ENCODE measurements at places on chromosomes 5 and 9.
A peak's percentile ranks its signal among the peaks of the same experiment; 100 is the strongest.

GRCh38 chr5:88883059-88883835, at the start of gene MEF2C:
MEF2C (minus strand) TSS chr5:88883184; CDS start chr5:88823788, 59,396 bp downstream.
- DNase-seq = peak; percentile 66

- DNase-seq = no peak
Measured at GRCh38 chr5:76679231-76679630, 36.7 kb upstream of the F2R start.

DNA sequence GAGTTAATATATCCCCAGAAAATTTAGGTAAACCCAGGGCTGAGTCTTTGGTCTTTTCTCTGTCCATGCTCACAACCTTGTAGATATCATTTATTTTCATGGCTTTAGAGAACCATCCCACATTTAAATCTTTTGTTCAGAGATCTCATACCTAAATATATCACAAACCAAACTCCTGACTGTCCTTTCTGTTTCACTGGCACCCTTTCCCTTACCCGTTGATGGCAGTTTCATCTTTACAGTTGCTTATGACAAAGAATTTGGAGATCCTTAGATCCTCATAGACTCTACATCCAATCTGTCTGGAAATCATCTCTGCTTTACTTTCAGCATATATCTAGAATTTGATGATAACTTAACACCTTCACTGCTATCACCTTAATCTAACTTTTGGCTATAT, 19.2 kb downstream of the RNF180 start:
- DNase-seq = no peak

DNA sequence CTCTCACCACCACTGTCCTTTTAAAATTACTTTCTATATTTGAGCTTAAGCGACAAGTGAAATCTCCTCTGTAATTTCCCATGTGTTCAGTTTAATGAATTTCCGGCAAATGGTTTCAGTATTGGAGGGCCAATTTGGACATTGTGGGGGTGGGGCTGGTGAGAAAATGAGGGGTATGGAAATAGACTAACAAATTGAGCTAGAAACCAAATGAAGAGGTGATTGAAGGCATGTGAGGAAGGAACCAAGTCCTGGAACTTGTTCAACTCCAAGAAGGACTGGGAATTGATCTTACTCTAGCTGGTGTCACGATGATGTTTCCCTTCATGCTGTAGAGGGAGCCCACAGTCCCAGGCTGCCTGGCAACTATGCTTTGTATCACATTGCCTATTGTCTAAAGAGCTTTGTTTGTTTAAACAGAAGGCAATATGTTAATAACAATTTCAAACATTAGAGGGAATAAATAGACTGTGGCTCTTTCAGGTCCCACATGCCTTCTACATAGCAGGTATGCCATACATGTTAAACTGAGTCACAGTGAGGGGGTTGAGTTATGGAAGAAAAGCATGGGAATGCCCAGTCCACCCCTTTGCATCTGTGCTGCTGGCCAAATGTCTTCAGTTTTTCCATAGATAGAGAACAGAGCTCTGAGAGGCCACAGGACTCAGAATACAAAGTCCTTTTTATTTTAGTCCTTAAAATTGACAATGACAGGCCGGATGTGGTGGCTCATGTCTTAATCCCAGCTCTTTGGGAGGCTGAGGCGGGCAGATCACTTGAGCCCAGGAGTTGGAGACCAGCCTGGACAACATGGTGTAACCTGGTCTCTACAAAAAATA, 25.0 kb upstream of the MATR3 start:
- DNase-seq = no peak

GRCh38 chr5:116947691-116948528, 373.3 kb upstream of the SEMA6A start:
- no peak for DNase-seq

- DNase-seq = no peak
Measured at GRCh38 chr5:112669328-112669963, 68.2 kb upstream of the APC start.

DNA sequence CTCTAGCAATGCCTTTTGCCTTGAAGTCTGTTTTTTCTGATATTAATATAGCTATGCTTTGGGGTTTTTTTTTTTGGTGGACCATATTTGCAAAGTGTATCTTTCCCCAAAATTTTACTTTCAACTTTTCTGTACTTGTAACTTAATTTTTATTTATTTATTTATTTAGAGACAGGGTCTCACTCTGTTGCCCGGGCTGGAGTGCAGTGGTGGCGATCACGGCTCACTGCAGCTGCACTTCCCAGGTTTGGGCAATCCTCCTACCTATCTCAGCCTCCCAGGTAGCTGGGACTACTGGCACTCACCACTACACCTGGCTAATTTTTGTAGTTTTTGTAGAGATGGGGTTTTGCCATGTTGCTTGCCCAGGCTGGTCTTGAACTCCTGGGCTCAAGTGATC, 20.8 kb downstream of the PRRT1B start:
- DNase-seq = no peak

DNA sequence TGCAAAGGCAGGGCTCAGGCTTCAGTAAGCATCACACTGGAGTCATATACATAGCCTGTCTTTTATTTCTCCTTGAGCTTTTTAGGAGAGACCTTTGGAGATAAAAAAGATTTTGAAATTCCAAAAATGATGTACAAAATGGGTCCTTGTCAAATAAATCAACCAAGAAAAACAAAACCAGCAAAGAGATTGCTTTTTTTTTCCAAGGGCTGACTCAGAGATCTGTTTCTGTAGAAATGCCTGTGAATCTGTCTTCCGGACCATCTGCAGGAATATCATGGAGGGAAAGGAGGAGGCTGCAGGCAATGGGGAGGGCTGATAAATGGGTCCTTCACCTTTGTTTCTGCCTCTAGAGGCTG, 77.4 kb downstream of the SLIT3 start:
- DNase-seq = no peak

DNA sequence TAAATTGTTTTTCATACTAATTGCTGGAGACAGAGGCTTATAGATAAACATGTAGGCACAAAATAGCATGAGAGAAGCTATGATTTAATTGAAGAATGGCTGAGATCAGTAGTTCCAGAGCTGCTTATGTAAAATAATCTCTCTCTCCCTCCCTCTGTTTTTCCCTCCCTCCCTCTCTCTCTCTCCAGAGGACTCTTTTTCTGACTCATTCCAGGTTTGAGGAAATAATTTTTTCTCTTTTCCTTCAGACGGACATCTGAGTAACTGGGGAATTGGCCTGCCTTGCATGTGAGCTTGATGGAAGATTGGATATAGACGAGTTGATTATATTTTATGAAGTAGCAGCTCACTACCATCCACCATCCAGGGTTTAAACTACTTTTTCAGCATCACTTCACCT, 35.5 kb downstream of the KCTD16 start:
- no peak for DNase-seq

DNA sequence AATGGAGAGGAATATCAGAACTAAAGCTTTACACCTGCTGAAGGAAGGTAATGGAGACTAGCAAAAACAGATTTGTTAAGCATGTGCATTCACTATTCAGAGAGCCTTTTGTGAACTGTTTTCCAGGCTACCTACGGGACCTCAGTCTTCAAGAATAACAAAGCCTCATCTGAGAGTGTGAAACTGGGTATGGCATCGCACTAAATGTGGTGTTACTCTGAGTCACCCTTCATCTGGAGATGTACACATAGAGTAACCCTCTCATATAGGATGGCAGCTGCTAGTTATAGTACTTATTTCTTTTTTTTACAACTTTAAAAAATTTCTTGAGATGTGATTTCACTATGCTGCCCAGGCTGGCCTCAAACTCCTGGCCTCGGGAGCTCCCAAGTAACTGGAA, 306.8 kb downstream of the ZNF608 start:
- DNase-seq = no peak

- DNase-seq = no peak
Measured at GRCh38 chr5:175836737-175837136, 34.6 kb upstream of the CPLX2 start.

DNA sequence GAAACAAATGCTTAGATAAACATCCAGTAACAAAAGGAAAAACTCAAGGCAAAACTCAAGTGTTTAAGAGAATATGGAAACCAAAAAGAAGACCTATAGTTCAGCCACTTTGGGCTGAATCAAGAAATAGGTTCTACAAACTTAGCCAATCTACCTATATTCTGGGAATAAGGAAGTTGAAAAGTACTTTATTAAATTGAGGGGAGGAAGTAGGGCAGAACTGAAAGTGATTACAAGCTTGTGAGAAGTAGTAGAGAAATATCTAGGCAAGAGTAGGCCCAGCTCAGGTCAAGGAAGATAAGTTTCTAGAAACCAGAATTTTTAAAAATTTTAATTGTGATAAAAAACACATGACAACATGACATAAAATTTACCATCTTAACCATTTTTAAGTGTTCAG, 384.8 kb upstream of the PCSK5 start:
- no peak for DNase-seq

GRCh38 chr5:32713770-32714381, 2.8 kb downstream of the NPR3 start:
- no peak for DNase-seq

- DNase-seq = no peak
Measured at GRCh38 chr9:5786370-5787127, 46.4 kb downstream of the ERMP1 start.

DNA sequence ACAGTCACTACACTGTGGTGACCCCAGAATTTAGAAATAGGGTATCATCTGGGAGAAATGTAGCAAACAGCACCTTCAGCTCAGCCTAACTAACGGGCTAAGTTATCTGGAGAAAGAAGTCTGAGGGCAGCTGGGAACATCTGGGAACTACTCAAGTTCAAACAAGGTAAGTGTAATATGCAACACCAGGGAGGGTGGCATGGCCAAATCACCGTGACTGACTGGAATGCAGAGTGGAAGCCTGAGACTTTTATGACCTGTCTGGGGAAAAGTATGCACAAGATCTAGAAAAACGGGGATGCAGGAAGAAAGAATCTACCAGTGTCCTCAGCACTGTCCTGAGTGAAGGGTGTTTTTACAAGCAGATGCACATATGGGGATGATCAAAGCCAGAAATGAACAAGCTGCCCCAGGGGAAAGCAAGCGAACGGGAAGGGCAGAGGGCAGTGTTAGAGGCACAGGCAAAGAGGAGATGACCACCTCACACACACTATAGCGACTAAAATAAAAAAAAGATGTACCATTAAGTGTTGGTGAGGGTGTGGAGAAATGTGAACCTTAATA, 59.9 kb downstream of the SERINC5 start:
- DNase-seq = no peak

DNA sequence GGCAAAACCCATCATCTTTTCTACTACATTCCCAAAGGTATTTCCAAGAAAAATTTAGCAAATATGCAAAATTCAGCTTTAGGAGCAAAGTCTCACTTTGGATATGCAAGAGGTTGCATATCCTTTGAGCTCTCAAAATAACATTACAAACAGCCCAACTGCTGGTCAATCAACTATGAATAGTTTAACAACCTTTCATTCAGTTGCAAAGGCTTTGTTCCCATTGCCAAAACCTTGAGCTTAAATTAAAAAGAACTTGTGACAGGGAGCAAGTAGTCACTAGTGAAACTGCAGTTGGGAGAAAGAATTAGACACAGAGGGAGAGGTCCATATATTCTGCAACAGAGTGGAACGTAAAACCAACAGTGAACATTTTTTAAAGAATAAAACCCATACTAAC, 8.8 kb downstream of the ZNF608 start:
- DNase-seq = no peak

Data from left renal cortex interstitium (tissue), 4 donors.